ENCODE measurements at places on chromosomes 16 and 17.

DNA sequence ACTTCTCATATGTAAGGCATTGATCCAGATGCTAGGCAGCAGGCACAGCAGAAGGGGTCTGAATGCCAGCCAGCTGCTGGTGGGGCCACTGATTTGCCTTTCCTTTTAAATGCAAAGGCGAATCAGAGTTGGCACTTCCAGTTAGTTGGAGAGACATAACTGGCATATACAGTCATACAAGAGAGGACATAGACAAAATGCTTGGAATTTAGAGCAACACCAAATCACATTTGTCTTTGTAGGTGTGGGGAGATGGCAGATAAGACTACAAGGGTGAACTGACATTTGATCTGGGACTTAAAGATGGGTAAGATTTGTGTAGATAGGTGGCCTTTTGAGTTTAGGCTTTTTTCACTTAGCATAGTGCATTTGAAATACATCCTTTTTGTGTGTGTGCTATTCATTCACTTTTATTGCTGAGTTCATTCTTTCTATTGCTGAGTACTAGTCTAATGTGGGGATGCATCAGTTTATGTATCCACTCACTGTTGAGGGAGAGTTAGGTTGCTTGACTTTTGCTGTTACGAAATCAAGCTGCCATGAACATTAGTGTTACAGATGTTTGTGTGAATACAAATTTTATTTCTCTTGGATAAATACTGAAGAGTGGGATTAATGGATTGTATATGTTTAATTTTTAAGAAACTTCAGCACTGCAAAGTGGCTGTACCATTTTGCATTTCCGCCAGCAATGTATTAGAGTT, 74.1 kb downstream of the SPECC1 start:
- no peak for DNase-seq

GRCh38 chr16:58859958-58860669, 126.0 kb upstream of the GOT2 start:
- DNase-seq, result no peak

GRCh38 chr17:52143542-52143941, 15.0 kb downstream of the CA10 start:
- no peak for DNase-seq

DNA sequence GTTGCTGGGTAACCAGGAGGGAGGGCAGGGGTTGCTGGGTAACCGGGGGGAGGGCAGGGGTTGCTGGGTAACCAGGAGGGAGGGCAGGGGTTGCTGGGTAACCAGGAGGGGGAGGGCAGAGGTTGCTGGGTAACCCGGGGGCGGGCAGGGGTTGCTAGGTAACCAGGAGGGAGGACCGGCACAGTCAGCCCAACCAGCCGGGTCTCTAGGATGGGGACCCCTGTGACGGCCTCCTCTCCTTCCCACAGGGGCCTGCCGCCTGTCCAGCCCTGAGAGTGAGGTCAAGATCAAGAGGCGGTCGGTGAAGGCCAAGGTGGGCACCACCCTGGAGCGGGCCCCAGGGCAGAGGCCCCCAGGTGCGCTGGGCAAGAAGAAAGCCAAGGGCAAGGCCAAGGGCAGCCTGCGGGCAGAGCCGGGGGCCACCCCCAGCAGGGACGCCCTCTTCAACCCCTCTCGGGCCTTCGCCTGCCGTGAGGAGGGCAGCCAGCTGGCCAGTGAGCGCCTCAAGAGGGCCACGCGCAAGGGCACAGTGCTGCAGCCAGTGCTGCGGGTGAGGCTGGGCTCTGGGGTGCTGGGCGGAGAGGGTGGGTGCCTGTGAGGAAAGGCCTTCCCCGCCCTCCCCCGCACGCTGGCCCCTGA, 54.6 kb downstream of the ACTG1 start:
- no peak for DNase-seq

DNA sequence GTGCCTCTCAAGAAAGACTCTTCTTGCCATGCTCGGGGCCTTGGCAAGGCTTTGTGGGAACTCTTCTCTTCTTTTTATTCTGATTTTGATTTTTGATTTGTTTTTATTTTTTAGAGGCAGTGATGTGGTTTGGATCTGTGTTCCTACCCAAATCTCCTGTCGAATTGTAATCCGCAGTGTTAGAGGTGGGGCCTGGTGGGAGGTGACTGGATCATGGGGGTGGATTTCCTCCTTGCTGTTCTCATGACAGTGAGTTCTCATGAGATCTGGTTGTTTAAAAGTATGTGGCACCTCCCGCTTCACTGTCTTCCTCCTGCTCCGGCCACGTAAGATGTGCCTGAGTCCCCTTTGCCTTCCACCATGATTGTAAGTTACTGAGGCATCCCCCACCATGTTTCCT, 281.4 kb downstream of the CPPED1 start:
- no peak for DNase-seq

DNA sequence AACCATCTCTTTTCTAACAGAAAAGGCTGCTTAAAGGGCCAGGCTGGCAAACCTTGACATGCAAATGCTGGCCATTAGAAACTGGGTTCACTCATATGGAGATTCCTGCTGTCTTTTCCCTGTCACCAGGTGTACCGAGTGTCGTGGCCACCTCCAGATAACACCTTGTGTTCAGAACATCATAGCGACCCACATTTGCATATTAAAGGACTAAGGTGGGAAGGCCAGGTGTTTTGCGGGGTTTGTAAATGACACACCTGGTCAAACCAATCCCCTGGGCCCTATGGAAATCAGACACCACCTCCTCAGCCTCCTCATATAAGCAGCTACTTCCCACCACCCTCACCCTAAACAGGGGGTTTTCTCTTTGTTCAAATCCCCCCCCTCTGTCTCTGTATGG, 2.5 kb upstream of the AIPL1 start:
- DNase-seq, result no peak

GRCh38 chr17:79174905-79175856, 100.6 kb downstream of the ENGASE start:
- no peak for DNase-seq

- DNase-seq, result no peak
Measured at GRCh38 chr17:73393381-73393780, 81.6 kb upstream of the CDC42EP4 start.

DNA sequence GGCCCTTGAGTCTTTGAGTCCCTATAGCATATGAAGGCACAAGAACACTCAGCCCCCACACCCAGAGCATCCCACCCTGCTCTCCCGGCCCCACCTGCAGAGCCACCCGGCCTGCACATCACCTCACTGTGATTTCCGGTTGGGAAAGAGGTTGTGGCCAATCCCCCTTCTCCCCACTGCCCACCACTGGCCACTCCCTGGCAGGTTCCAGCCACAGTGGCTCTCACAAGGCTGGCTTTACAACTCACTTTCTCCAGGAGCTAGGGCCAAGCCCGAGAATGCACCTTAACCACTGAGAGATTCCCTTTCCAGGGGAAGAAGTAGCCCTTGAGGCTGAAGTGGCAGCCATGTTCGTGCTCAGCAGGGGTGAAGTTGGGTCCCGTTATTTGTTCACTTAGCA, 123.9 kb downstream of the C16orf78 start:
- no peak for DNase-seq

DNA sequence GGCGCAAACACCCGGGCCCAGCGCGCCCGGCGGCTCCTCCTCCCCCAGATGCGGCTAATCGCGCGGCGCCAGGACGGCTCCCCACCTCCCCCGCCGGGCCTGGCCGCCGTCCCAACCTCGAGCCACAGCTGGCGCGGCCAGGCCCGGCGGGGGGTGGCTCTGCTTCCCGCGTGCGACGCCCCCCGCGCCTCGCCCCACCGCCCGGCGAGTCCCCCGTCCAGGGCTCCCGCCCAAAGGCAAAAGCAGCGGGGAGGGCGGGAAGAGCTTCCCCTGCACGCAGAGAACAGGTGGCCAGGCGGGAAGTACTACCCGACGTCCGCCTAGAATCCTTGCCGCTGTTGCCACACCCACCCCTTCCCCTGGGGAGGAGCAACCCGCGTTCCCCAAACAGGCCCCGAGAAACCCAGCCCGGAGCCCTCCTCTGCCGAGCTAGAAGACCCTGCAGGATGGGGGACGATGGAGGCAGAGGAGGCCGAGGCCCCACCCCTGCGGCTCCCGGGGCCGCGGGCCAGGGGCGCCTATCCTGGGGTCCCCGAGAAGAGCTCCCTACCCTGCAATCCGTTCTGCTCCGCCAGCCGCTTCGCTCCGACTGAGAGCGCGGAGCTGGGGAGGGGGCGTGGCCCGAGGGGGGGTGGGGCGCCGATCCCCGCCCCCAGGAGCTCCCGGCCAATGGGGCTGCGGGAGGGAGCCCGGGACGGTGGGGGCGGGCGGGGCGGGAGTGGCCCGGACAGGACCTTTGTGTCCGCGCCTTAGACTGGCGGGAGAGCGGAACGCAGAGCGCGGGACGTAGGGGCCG, at the start of gene CARHSP1:
Gene CARHSP1, minus strand, starts transcription at position 591 of the 796 bp plus-strand sequence. CDS start 9,678 bp downstream, outside the sequence.
- peak; percentile 84 for DNase-seq

- DNase-seq, result no peak
Measured at GRCh38 chr16:90019543-90020259, 445 bp upstream of the DBNDD1 start.

DNA sequence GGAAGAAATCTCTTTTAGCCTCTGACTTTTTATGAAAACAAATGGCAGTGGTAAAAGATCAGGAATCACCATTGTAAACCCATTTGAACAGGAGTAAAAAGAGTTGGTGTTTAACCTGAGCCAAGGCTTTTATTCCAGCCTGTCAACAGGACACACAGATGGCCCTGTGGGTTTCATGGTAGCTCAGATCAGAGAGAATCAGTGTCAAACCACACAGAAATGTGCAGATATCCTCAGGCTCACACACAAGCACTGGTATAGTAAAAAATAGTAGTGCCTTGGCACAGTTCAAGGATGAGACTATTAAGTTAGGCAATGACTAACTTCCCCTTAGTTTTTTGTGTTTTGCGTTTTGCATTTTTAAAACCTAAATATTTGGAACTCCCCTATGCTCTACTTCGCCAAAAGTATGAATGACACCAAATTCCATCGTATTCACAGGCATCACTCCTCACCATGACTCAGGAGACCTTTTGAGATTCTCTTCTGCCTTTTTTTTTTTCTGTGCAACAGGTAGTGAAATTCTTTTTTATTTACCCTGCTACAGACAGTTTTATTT, 1200.0 kb downstream of the CDH11 start:
- DNase-seq, result no peak

DNA sequence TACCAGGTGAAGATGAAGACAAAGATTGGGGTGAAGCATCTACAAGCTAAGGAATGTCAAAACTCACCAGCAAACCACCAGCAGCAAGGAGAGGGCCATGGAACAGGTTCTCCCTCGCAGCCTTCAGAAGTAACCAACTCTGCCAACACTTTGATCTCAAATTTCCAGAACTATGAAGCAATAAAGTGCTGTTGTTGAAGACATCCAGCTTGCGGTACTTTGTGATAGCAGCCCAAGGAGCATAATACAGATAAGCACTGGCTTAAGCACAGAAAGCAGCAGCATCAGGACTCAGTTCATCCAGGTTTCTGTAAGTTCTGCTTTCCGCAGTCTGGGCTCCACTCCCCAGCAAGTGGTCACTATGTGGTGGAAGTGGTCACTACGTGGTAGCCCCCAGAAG, 16.0 kb upstream of the CDRT4 start:
- no peak for DNase-seq
